Anterior cingulate cortex (tissue), 58 donors: ENCODE measurements at places on chromosomes 5 and 9.

DNA sequence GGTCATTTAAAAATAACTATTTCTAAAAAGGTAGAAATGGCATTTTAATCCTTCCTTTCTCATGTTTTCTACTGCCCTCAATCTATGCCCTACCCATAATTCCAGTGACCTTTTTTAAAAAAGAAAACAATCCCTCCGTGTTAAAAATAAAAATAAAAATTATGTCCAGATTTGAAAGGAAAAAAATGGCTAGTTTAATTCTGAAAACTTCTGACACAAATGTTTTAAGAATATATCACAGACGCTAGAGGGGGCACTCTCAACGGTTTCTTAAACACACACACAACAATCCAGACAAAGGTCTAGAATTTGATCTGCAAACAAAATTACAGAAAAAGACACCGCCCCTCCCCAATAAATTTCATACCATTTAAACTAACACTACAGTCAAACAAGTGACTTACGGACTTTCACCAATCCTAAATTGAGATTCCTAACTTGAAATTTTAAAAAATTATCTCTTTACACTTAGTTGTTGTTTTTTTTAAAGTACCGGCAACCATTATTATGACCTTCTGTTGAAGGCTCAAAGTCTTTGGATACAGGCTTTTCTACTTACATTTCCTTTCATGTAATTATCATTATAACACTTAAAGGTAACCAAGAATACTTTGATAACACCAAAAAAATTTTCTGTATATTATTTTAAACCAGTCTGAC, 38.2 kb downstream of the CLINT1 start:
- no peak for DNase-seq

- no peak for DNase-seq
These were observed 439.0 kb upstream of the PTGER4 start for GRCh38 chr5:40240671-40241070.

DNA sequence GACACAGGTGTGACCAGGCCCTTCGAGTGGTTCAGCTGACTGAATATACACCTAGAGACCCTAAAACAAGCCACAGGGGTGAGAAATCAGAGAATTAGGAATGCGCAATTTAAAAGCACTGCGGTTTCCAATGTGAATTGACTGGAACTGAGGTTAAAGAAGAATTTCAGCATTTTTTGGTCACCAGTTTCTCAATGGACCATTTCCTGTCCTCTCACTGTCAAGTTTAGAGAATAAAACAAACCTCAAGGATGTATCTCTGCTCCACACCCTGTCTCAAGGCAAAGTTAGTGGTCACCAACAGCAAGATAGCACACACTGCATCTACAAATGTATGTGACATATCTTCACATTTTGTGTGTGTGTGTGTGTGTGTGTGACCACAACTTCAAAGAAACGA, 143.8 kb upstream of the MAP3K1 start:
- DNase-seq, result no peak

- DNase-seq, result no peak
These were observed 650 bp downstream of the ELP1 start for GRCh38 chr9:108933231-108933717.

- no peak for DNase-seq
These were observed 179.3 kb downstream of the MCTP1 start for GRCh38 chr5:95105638-95106037.

GRCh38 chr5:111241696-111242095, 17.5 kb downstream of the CAMK4 start:
- no peak for DNase-seq

- no peak for DNase-seq
These were observed 67.7 kb downstream of the MEGF10 start for GRCh38 chr5:127358284-127358683.
